ENCODE measurements at places on chromosomes 5 and 9.

DNA sequence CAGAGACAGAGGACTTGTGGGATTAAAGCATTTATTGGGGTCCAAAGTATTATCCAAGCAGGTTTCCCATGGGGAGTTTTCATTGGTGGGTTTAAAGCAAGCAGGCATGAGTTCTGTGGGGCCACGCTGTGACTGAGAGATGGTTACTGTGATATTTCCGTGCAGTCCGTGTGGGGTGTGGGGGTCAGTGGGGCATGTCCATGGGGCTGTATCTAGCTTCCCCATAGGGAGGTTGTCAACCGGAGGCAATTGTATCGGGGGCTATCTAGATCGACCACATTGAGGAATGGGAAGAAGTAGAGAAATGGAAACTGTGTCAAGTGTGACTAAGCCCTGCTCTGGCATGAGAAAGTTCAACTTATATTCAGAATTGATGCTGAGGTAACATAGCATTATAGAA is 7.1 kb upstream of the RPS23 start:
- no peak for DNase-seq

DNA sequence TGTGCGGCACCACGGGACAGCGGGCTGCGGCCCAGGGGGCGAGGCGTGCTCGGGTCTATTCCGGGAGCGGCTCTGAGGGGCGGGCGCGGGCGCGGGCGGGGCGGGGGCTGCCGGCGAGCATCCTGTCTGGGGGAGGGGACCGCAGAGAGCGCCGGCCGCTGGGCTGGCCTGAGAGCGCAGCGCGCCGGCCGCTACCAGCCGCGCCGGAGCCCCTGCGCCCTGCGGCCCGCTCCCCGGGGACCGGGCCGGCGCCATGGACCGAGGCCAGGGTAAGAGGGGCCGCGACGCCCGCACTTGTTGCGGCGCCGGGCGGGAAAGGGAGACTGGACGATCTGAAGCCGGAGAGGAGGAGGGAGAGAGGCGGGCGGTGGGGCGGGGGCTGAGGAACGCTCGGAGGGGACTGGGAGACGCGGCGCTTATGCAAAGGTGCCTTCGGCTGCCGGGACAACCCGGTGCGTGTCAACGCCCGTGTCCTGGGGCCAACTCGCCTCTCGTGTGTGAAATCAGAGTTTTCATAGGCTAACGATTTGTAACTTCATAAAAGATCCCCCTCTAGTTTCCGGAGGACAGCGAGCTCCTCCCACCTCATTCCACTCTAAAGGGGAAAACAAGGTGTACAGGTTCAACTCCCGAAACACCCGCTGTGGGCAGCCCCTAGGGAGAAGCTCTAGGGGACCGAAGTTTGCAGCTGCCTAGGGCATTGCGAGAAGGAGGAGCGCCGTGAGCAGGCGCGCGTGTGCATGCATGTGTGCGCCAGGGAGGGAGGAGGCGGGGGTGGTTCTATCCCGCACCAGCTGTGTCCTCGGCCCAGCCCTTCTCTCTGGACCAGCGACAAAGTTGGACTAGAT is at the start of gene AFAP1L1:
Gene AFAP1L1 (plus strand): TSS at position 144 of the 848 bp plus-strand sequence. CDS start 110 bp downstream, at position 254.
- DNase-seq: peak; percentile 36

GRCh38 chr9:106945727-106946660 is 83.0 kb downstream of the ZNF462 start:
- DNase-seq: no peak

DNA sequence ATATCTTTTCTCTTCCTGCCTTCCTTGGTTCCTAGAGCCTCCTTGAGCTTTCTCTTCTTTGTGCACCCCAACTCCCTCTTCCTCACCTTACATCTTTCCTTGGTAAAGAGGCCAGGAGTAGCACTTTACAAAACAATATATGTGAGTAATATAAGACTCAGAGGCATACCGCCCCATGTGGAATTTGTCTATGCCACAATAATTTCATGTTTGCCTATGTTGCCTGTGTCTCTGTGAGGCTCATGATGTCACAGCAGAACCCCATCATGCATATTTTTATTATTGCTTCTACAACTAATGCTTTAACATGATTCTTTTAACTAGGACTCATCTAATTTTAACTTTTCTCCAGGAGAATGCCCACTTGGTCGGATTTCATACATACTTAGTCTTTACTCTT is 15.0 kb upstream of the LVRN start:
- no peak for DNase-seq

GRCh38 chr9:31100311-31100710 is 1284.1 kb upstream of the ACO1 start:
- DNase-seq: no peak

DNA sequence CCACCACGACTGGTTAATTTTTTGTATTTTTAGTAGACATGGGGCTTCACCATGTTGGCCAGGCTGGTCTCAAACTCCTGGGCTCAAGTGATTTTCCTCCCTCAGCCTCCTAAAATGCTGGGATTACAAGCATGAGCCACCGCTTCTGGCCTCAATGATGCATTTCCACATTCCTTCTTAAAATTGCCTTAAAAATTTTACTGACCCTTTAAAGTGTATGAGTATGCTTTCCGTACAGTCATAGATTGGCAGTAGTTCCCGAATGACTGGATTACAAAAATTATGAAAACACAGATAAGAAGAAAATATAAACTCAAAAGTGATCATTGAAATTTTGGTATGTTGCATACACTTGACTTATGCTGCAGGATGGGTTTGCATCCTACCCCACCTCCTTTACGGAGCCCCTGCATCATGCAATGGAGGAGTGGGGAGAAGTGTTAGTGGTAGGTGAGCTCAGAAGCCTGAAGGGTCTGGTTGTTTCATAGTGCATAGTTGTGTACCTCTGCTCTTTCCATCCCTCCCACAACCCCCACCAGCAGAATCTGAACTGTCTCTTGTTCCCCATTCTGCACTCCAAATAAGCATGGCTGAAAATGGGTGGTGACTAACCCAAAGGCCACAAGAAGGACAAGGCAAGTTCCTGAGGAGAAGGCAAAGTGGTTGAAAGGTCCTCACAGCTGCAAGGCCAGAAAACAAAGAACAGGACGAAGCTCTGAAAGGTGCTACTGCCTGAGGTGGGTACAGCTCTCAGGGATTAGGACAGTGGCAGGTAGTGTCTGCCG is 26.8 kb downstream of the ANKRD55 start:
- DNase-seq: no peak

- no peak for DNase-seq
Measured at GRCh38 chr9:137186385-137186784, 2.0 kb downstream of the ANAPC2 start.

GRCh38 chr5:52938226-52938625 is 50.9 kb upstream of the ITGA2 start:
- DNase-seq: no peak

DNA sequence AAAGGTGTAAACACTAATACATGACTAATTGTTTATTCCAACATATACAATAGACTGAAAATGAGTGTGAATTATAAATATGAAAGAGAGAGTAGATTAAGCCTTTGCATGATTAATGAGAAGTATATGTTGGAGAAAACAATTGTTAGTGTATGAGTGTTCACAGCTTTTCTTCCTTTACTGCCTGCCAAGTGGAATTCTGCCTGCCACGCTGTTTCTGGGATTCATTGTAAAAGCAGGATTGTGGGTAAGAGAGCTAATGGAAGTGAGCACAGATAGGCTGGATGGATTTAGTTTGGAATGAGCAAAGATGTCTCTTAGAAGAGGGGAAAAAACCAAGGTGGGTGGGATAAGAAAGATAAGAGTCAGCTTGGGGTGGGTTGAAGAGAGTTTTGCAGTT is 129.6 kb upstream of the NMUR2 start:
- no peak for DNase-seq

GRCh38 chr5:34804913-34805312 is 34.1 kb upstream of the TTC23L start:
- no peak for DNase-seq

DNA sequence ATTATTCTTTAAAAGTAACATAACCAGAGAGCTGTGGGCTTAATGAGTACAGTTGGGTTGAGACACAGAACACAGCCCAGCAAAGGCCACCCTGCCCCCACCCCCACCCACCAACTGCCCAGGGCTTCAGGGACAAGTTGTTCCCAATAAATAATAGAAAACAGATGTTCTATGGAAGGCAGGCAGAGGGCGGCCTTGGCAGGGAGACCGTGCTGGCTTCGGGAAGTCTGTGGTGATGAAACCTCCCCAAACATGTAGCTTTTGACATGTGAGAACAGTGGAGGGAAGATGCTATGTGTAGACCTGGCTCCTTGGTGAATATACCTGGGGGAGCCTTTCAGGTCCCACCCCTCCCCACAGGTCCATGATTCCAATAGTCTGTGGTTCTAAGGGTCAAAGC is 10.0 kb downstream of the TRAF1 start:
- DNase-seq: no peak

DNA sequence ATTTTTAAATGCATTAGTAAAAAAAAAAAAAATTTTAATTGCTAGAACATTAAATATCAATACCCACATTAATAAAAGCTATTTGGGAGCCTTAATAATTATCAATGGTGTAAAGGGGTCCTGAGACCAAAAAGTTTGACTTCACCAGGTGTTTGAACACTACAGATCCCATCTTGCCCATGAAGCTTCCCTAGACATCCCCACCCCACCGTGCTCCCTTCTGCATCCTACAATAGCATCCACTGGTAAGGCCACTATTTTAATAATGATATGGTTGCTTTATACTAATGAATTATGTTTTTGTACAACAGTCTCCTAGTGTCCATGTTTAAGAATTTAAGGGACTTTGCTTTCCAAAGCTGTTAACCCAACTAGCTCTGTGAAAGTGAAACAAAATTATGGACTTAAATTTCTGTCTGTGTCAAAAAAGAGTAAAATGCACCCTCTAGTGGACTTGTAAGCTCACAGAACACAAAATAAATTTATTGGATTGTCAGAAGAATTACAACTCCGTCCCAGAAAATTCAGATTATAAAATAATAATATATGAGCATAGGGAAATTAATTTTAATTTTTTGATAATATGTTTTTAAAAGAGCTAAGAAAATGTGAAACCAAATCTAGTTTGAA is 76.0 kb downstream of the ARL15 start:
- peak; percentile 35 for DNase-seq

DNA sequence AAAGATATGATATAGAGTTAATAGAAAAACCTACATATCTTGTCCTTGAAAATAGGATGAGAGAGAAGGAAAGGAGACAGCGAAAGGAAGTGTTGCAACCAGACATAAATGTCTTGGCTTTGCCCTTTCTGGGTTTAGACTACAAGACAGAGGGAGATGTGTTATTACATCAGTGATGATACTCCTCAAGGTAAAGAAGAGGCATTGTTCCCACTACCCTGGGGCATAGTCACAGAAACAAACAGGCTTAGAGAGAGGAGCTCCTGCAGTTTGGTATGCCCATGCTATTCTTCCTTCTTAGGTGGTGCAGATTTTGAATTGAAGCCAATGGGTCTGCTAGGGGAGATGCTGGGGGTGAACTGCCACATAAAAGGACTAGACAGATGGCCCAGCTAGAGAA is 166.8 kb upstream of the RFX3 start:
- no peak for DNase-seq

DNA sequence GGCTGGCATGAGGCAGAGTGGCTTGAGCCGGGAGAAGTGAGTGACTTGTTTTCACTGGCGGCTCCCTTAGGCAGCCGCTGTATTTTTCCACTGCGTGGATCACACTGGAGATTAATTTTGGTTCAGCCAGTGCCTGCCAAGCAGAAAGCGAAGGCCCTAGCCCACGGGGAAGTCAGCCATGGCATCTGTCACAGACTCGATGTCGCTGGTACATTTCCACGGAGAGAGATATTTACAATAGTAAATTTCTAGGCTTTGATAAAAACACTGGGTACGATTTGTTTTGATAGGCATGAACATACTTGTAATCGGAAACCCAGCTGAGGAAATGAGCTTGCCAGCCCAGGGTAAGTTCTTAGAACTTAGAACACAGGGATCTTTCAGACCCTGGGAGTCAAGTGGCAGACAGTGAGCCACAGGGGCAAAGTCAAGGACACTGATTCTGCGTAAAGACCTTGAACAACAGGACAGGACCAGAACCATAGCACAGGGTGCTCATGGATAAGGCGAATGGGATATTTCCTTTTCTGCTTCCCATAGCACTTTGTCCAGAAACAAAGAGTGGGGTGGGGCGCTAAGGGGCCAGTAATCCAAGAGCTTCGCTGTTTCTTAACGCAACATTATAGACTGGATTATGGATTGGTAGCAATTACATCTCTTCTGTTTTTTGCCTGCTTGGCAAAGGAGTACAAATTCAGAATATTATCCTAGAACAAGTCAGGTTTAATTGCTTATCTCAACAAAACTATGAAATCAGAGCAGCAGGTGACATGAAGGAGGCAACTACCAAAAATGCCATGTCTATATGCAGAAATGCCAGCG is 4.5 kb downstream of the DUSP1 start:
- DNase-seq: no peak

- DNase-seq: no peak
Measured at GRCh38 chr5:59198365-59198764, 615.5 kb downstream of the RAB3C start.

- DNase-seq: no peak
Measured at GRCh38 chr5:62143268-62144229, 162.5 kb upstream of the KIF2A start.

DNA sequence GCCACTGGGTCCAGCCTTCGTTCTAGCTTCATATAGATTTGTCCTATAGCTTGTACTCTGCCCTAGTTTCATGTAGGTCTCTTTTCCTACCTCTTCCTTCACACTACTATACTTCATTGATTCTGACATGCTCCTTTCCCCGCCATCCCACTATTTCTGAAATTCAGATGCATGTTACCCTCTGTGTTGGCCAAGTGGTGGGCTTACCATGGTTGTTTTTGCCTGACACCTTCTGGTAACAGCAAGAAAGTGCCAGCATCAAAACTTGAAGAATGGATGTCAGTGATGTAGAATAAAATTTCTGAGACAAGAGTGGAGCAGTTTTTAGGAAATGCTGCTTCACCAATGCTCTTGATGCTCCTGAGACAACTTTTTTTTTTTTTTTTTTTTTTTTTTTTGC is 19.5 kb upstream of the SERINC5 start:
- no peak for DNase-seq

DNA sequence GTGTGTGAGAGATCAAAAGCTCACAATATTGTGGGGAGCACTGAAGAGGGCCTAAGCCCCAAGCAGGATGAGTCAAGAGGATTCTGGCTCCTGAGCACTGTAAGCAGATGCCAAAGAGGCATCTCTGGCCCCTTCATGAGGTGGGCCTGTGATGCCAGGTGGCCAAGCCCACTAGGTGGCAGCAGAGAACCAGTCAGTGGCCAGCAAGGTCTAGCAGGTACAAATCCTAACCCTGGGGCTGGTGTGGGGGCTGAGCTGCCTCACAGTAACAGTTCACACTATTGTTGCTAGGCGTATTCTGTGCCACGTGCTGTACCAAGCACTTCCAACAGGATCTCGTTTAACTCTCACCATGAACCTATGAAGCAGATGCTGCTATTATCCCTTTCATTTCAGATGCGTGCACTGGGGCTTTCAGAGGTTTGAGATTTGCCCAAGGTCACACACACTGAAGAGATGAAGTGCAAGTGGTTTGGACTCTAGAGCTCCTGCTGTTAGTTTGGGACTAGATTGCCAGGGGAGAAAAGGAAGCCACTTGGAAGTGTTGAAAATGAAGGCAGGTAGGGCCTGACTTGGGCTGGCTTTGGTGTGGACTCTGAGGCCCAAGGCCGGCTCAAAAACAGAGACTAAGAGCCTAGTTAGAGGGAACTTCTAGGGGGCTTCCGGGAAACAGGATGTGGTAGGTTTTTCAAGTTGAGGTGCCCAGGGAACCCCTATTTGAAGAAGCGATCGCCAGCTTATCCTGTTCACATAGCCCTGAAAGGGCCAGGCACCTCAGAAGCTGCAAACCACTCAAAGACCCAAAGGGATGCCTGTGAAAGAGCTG is 4.4 kb upstream of the MLANA start:
- peak; percentile 78 for DNase-seq

- no peak for DNase-seq
Measured at GRCh38 chr9:95100071-95100627, 217.4 kb downstream of the FANCC start.
